Activated CD8-positive, alpha-beta memory T cell treated with anti-CD3 and anti-CD28 coated beads for 24 hours (primary cell): ENCODE measurements at places on chromosomes 12 and 14.
A peak's percentile ranks its signal among the peaks of the same experiment; 100 is the strongest.

DNA sequence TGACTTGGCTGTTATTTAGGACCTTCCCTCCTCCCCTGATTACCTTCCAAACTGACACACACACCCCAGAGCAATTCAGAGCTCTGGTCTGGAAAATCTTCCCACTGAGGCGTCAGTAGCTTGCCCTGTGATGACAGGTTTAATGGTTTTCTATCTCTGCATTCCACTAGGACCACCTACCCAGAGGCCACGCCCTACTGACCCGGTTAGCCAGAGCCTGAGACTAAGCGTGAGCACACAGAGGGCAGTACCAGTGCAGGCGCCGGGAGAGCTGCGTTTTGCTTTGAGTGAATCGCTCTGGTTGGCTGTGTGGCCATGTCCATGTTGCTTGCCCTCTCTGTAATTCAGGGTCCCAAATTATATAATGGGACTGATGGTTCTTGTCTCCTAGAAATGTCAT is 36.2 kb upstream of the ATP2A2 start:
- no peak for DNase-seq

DNA sequence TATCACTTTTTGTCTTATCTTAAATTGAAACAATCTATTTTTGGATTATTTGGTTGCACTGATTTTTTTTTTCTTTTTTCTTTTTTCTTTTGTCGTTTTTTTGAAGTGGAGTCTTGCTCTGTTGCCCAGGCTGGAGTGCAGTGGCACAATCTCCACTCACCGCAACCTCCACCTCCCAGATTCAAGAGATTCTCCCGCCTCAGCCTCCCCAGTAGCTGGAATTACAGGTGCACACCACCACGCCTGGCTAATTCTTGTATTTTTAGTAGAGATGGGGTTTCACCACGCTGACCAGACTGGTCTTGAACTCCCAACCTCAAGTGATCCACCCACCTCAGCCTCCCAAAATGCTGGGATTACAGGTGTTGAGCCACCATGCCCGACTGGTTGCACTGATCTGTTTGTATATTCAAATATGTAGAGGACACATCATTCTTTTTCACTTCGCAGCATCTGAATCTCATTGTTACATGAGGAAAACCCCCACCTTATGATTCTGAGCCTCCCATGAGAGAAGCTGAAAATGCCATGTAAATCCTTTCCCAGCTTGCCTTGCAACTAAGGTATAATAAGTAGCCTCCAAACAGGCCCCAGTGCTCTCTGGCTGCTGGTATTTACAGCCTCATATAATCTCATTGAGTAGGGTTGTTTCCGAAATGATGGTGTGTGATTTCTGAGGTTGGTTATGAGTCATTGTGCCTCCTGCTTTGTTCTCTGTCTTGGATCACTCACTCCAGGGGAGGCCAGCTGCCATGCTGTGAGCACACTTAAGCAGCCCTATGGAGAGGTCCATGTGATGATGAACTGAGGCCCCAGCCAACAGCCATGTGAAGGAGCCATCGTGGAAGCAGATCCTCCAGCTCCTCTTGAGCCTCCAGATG is 5.2 kb upstream of the HSP90B1 start:
- DNase-seq: peak; percentile 76

GRCh38 chr12:80777587-80777986 is 60.9 kb downstream of the MYF5 start:
- DNase-seq: no peak

GRCh38 chr12:132675757-132676432 is 11.2 kb downstream of the POLE start:
- no peak for DNase-seq

DNA sequence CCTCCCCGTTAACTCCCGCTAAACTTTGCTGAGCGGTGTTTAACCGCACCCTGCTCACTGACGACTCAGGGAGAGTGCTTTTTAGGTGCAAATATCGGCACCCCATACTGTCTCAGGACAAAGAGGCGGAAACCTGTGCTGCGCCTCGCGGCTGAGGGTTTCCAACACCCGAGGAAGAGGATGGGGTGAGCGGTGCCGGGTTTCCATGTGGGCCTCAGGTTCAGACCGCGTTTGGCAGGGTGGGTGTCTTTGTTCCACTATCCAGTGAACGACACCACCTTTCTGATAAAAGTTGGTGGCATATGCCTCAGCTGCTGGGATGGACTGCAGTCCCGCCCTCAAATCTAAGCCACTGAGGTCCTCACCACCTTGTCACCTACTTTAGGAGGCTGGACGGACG is 3.0 kb downstream of the RFLNA start:
- DNase-seq: no peak

DNA sequence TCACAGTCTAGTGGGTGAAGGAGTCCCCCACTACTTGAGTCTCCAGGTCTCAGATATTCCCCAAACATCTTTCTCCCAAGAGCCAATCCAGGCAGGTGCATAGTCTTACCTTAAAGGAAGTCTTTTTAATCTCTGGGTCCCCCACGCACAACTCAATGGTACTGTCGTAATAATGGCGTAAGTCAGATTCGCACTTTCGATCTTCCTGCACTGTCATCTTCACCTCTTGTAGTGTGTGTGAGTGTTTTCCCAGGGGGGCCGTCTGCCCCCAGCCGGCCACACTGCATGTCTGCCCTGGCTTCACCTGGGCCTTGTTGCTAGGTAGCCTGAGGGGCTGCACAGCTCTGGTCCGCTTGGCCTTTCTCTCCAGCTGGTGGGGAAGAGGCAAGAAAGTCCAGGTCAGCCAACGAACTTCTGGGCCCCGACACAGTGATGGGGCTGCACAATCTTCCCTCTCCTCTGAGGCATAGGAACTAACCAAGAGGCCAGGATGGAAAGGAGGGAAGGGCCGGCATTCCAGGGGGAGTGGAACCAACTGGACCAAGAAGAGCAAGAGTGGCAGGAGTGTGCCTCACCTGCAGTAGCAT is 2.1 kb downstream of the GZMB start:
- DNase-seq: no peak

DNA sequence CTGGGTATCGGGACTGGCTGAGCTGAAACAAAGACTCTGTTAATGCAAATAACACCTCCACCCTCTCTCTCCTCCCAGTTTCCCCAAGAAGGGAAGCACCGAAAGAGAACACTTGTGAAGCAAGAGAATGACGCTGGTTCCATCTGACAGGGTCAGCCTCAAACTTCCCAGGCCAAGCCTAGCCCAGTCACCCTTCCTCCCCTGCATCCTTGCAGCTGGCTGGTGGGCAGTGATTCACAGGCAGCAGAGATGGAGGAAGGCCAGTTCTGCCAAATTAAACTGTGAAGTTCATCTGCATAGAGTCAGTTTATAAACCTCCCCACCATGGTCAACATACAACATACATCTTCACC is 2.8 kb downstream of the LRRC74A start:
- DNase-seq: no peak

DNA sequence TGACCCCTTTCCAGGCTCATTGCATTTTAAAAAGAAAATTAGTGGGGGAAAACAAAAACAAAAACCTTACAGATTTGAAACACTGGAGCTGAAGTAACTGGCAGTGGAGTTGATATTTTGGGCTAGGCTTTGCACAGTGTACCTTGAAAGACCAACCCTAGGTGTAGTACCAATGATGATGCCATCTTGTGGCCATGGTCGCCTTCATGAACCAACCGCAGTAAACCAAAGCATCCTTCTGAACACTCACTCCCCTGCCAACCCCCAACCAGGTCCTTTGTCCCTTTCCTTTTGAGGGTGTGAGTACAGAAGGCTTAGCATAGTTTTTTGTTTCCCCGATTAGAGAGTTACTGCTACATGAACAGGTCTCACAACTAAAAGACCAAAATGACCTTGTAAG is 5.9 kb downstream of the TOMM20L start:
- DNase-seq: no peak

DNA sequence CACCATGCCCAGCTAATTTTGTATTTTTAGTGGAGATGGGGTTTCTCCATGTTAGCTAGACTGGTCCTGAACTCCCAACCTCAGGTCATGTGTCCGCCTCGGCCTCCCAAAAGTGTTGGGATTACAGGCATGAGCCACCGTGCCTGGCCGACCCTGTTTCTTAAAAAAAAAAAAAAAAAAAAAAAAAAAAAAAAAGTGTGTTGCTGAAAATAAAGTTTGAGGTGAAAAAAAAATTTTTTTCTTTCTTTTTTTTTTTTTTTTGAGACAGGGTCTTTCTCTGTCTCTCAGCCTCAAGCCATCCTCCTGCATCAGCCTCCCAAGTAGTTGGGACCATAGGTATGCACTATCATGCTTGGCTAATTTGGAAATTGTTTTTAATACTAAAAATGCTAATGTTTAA is 11.3 kb downstream of the RBM25 start:
- no peak for DNase-seq

DNA sequence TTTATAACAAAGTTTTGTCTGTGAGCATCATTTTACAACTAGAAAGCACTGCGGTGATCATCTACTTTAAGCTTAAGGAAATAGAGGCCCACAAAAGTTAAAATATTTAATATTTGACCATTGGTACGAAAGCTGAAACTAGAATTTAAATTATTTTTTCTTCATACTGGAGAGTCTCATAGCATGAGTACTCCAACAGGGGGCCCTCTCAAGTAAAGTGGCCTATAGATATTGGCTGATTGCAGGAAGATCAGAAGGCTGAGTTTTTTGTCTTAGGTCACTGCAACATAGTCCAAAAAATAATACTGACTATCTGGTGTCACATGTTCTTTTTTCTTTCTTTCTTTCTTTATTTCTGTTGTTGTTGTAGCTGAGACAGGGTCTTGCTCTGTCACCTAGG is 75.3 kb upstream of the ZDHHC17 start:
- no peak for DNase-seq

GRCh38 chr14:32578181-32578580 is 249.1 kb downstream of the AKAP6 start:
- no peak for DNase-seq

DNA sequence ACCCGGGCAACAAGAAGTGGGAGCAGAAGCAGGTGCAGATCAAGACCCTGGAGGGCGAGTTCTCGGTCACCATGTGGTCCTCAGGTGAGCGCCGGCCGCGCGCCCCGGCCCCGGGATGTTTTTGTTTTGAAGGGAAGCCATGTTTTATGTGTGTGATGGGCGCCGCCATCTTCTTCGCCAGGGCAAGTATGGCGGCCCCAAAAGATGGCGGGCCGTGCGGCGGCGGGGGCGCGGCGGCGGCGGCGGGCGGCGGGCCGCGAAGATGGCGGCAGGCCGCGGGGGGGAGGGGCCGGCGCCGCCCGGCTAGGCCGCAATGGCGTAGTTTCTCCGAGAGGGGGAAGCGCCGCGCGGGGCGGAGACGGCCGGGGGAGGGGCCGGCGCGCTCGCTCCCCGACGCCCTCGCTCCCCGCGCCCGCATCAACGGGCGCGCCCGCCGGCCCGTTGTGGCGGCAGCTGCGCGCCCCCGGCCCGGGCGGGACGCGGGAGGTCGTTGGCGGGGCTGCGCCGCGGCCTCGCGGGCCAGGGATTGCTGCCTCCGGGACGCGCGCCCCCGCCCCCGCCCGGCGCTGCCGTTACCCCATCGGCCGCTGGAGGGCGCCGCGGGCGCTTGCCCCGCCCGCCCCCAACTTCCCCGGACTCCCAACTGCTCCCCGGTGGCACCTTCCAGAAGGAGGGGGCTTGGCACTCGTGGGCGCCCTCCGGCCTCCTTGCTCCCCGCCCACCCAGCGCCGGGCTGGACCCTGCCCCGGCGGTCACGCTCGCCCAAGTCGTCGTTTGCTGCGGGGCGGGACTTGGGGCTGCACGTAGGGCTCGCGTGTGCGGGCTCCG is 1.1 kb downstream of the YY1 start:
- peak; percentile 93 for DNase-seq

GRCh38 chr12:6555018-6555691 is 687 bp downstream of the IFFO1 start:
- DNase-seq: peak; percentile 68

GRCh38 chr12:122460061-122460460 is 37.6 kb upstream of the CLIP1 start:
- DNase-seq: no peak

- DNase-seq: peak; percentile 52
Measured at GRCh38 chr14:104821229-104821945, 20.5 kb downstream of the ZBTB42 start.

DNA sequence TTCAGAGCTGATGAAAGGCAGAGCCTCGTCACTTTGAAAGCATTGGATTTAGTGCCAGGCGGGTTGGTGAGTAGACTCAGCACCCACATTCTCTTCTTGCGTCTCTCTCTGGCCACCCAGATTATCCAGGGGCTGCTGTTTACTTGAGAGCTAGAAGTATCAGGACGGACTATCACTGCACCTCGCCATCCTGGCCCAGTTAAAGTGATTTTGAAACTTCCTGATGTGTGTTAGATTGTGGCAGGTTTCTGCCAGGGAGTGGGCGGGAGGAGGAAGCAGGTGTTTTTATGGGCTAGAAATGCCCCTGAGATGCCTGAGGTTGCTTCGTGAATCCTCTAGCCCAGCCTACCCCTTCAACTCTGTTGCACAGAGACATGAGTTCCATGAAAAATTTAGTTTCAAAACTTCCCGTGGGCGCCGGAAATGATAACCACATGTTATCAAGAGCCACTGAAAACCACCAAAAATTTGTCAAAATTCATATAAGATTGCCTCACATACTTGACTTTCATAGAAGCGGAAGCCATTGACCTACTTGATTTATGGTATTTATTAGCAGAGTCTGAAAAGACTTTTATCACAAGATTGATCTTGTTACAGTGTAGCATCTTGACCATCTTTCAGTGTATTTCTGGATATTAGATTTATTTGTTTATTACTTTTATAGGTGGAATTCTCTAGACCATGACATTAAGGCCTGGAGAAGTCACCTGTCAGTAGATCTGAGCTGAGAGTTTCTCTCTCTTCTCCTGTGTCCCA is 466.0 kb downstream of the RAD51B start:
- DNase-seq: peak; percentile 82

GRCh38 chr14:75648066-75648838 is 12.4 kb downstream of the ERG28 start:
- DNase-seq: no peak

GRCh38 chr12:99977550-99977949 is 7.2 kb downstream of the ANKS1B start:
- DNase-seq: no peak

DNA sequence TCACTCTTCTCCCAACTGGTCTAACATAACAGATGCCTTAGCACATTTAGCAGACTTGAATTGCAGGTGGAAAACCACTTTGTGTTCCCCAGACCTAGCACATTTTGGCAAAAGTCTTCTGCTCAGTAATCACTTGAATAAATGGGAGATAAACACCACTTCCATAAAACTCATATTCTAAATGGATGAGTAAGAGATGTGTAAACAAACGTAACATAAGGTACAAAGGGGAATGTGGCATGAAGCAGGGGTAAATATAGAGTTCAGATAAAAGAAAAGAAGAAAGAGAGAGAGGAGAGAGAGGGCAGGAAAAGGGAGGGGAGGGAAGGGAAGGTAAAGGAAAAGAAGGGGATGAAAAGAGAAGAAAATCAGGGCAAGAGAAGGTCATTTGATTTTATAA is 17.0 kb upstream of the KERA start:
- DNase-seq: no peak
